ENCODE measurements at places on chromosomes 4 and X.

- no peak for DNase-seq
Measured at GRCh38 chrX:121216641-121217374, 169.4 kb downstream of the GLUD2 start.

- DNase-seq = peak; percentile 57
Measured at GRCh38 chrX:3262901-3263300, 83.6 kb downstream of the MXRA5 start.

- peak; percentile 58 for DNase-seq
Measured at GRCh38 chrX:11363069-11363594, 69.9 kb downstream of the AMELX start.

DNA sequence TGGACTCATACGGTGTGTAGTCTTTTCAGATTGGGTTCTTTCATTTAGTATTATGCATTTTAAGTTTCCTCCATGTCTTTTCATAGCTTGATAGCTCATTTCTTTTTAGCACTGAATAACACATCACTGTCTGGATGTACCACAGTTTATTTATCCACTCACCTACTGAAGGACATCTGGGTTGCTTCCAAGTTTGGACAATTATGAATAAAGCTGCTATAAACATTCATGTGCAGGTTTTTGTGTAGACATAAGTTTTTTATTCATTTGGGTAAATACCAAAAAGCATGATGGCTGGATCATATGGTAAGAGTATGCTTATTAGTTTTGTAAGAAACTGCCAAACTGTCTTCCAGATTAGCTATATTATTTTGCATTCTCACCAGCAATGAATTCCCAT, 29.0 kb downstream of the CNOT6L start:
- no peak for DNase-seq

DNA sequence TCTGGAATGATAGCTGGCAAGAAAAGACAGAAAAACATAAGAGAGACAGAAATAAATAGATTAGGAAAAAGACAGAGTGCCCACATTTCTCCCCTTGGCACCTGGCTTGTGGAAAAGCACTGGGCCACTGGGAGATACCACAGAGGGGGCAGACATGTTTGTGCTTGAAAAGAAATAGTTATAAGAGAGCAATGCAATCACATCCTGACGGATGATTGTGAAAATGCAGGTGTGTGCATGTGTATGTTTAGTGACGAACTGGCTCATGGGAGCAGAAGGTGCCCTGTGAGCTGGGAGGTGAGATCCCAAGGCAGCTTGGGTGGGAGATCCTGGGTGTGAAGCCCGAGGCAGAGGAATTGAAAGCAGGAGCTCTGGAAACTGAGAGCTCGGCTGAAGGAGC, 617.9 kb downstream of the BCOR start:
- DNase-seq = no peak

GRCh38 chr4:138438608-138439007, 196.5 kb upstream of the SLC7A11 start:
- DNase-seq = no peak

GRCh38 chr4:8410641-8411271, 29.8 kb downstream of the ACOX3 start:
- DNase-seq = peak; percentile 76

DNA sequence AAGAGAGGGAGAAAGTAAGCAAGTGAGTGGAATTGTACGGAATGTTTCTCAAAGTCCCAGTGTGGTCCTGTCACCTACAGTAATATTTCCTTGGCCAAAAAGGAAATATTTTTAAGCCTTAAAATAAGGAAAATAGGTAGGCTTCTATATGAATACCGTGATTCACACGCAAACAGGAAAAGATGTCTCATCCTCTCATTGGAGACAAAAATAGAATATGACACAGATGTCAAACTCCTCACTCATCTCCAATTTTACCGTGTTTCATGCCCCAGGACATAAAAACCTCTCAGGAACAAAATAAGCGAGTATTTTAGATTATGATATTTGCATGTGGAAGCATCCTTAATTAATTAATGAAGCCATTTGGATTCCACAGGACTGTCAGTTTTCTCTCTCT, 1269.5 kb downstream of the RAPGEF2 start:
- DNase-seq = no peak

DNA sequence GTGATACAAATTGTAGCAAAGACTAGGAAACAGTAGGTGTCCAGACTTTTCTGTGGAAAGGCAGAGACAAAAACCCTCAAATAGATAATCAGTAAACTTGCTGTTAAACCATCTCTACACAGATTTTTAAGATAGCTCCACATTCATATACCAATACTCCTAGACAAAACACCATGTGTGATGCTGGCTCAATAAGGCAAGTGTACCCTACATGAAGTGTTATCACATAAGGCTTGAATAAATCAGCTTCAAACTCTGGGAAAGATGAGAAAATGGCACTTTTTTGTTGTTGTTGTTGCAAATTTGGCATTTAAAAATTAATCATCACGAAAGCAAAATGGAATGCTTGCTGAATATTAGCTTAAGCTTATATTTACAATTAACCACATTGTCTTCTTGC, 45.1 kb downstream of the DRD5 start:
- DNase-seq = no peak

- no peak for DNase-seq
Measured at GRCh38 chr4:42596918-42597317, 60.0 kb downstream of the ATP8A1 start.

DNA sequence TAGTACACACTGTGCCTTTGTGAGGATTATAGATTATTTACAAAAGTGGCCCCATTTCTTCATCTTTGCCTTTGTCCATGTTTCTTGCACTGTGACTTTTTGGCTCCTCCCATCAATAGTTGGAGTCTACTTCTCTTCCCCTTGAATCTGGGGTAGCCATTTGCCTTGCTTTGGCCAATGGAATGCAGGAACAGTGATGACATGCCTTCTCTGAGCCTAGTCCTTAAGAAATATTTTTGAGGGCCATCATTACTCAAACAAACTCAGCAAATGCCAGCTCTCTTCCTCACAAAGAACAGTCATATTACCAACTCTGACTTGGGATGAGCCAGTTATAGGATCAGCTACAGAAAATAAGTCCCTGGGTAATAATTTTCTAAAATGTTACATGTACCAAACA, 189.6 kb downstream of the FRMPD4 start:
- no peak for DNase-seq

GRCh38 chr4:165502916-165503907, 124.4 kb downstream of the CPE start:
- peak; percentile 35 for DNase-seq

GRCh38 chr4:35175487-35175886, 1068.8 kb downstream of the ARAP2 start:
- DNase-seq = no peak

GRCh38 chrX:133306316-133306715, 88.2 kb upstream of the TFDP3 start:
- DNase-seq = no peak

DNA sequence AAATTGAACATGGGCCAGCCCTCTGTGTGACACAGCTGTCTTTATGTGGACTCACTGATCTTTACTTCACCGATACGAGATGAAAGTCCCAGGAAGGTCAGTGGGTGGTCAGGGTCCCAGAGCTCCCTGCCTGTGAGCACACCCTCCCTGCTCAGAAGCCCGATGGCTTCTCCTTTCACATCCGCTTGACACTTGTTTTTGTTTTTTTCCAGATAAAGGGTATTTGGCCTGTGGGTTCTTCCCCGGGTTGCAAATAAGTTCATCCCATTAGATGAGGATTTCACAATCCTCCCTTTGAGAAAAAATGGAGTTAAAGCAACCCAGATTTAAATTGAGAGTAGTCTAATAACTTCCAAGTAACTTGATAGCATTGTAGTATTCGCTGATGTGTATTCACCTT, 48.2 kb upstream of the TLR2 start:
- DNase-seq = no peak

- DNase-seq = no peak
Measured at GRCh38 chrX:143998261-143998660, 114.4 kb downstream of the UBE2NL start.

GRCh38 chrX:70032792-70033191, 16.9 kb downstream of the AWAT2 start:
- DNase-seq = peak; percentile 48

DNA sequence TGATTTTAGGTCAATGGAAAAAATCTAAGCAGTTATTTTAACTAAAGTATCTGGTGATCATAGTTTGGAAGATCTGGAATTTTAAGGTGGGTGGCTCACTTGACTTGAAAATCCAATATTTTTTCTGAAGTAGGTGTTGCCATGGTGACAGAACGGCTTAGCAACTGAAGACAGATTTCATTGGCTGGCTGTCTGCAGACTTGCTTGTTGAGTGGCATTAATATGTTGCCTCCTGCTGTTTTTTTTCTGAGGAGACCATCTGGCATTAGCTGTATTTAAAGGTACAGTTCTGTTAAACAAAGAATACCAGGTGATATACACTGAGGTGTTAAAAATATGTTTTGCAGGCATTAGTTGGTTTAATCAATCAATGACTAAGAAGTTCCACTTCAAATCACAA, 19.8 kb downstream of the CPE start:
- peak; percentile 46 for DNase-seq

- no peak for DNase-seq
Measured at GRCh38 chrX:118522230-118522926, 26.8 kb downstream of the DOCK11 start.

DNA sequence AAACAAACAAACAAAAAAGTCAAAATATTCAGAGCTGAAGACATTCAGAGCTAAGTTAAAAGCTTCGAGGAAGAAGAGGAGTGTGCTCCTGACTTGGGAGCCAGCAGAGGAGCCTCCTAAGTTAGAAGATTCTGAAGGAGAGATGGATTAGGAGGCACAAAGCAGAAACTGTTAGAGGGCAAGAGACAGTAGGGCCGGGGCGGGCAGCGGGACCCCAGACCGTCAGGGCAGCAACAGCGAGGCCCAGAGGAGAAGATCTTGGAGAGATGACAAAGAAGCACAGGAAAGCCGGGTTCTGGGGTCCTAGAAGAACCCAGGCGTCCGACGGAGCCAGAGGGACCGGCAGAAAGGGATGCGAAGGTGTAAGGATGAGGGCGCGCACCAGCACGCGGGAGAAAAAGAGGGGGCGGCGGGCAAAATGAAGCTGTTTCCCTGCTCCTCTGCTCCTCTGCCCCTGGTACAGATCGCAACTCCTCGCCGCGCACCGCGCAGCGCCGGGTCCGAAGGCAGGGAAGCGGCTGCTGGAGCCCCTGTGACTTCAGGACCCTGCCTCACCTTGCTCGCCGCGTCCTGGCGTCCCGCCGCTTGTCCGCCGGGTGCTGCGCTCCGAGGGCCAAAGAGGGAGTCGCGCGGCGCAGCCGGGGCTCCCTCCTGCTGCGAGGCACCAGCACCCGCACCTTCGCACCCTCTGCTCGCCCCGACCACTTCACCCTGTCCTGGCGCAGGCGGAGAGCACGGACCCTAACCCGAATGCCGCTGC, 477 bp downstream of the KLHL13 start:
- peak; percentile 33 for DNase-seq

- DNase-seq = no peak
Measured at GRCh38 chr4:36854554-36854953, 390.0 kb upstream of the NWD2 start.

- DNase-seq = peak; percentile 80
Measured at GRCh38 chr4:24912252-24913118, at the start of gene CCDC149. Gene CCDC149 (minus strand): TSS chr4:24913042. CDS start chr4:24912864, 178 bp downstream.

- DNase-seq = no peak
Measured at GRCh38 chrX:79169484-79169883, 25.0 kb downstream of the GPR174 start.

GRCh38 chr4:70670332-70671014, 4.2 kb upstream of the JCHAIN start:
- DNase-seq = no peak

- no peak for DNase-seq
Measured at GRCh38 chrX:12425496-12425895, 287.2 kb downstream of the FRMPD4 start.

GRCh38 chr4:168803732-168804131, 206.3 kb downstream of the CBR4 start:
- DNase-seq = no peak

- no peak for DNase-seq
Measured at GRCh38 chr4:25811374-25811690, 51.5 kb downstream of the SEL1L3 start.

DNA sequence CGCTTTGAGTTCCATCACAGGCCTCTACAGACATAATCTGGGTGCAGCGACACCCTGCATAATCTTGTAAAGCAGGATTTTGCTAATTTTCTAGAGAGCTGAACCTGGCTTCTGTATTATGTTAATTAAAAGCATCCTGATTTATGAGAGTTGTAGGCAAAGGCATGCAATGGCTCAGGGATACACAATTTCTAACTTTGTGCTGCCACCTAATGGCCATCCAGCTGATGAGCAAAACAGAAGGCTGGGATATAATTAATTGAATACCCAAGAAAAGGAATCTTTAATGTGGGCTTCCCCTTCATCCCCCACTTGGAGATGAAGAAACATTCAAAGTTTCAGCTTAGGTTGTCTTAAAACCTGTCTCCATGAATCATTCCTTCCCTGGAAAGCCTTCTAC, 78.1 kb downstream of the BMP15 start:
- peak; percentile 51 for DNase-seq

- DNase-seq = peak; percentile 73
Measured at GRCh38 chrX:96685210-96686099, 813 bp downstream of the DIAPH2 start.

GRCh38 chrX:51144828-51145442, 187.7 kb upstream of the NUDT10 start:
- DNase-seq = peak; percentile 22

DNA sequence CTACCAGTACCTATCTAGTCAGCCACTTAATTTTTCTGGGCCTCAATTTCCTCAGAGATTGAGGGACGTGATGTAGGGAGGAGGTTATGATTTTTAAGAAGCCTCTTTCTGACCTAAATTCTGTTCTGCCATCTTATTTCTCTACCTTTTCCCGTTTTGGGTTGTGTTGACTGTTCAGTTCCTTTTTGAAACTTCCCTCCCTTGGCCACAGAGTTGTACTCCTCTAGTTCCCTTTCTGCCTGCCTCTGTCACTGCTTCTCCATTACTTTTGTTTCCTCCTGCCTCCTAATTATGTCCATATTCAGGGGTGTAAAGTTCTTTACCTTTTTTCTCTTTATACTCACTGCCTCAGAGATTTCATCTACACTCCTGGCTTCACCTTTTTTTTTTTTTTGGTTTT, 25.4 kb downstream of the CLCN5 start:
- DNase-seq = peak; percentile 12

DNA sequence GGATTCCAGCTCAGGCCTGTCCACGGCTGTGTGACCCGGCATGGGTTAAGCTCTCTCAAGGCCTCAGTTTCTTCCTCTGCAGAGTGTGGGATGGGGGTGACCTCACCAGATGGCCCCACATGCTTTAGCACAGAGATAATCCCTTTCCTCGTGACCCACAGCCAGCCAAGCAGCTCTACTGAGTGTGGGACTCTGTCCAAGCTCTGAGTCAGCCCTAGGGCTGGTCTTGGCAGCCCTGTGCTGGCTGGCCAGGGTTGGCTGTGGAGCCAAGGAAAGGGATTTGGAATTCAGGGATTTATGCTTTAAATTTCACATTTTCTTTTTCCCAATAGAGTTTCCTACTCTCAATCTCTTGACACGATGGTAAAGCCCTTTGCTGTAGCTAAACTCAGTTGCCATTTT, 19.7 kb upstream of the SPON2 start:
- DNase-seq = peak; percentile 97

DNA sequence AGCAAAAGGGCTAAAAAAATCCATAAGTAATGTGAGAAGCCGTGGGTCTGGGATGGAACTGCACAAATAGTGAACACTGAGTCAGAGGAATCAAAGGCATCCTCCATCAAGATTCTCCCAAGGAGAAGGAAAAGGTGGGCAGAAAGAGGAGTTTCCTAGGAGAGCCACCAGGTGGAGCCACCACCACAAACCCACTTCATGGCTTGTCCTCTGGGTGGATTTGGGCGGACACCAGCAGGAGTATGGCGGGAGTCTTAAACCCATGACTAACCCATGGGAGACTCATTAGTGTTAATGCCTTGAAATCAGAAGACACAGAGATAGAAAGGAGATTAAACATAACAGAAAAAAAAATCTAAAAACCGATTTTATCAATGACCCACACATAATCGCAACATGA, 147.7 kb downstream of the SH3KBP1 start:
- peak; percentile 51 for DNase-seq
